ENCODE measurements at places on chromosomes 1 and 21.

- no peak for DNase-seq
Observed at GRCh38 chr1:93801471-93801870, 77.5 kb downstream of the DNTTIP2 start.

DNA sequence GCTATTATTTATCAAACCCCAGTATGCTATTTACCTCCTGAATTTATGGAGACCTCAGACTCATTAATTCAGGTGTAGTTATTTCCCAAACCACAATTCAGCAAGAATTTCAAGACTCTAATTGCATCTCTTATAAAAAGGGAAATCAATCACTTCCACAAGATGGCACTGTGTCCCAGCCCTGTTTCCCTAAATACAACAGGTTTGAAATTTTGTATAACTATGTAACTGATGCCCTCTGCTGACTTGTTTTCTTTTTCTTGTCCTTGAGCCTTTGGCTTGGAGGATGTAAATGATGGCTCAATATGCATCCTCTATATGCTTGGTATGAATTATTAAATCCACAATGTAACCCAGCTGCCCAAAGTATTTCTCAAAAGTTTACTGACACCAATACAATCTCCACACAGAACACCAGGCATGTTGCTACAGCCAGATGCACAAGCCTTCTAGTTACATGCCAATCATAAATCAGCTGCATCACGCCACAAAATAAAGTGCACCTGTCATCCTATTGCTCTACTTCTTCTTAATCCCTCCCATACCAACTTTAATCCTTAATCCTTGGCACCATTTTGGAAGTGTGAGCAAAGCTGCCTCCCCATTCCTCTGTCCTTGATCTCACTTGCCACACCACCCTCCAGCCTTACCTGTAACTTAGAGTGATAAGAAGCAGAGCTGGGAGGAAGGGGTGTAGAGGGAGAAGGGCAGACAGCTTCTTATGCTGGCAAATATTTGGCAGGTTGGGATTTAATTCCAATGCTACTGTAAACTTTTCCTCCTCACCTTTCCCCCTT, 9.0 kb downstream of the C1orf105 start:
- no peak for DNase-seq

- DNase-seq, result no peak
Observed at GRCh38 chr1:11790880-11791715, 14.7 kb downstream of the MTHFR start.

GRCh38 chr1:204888294-204888693, 17.6 kb downstream of the NFASC start:
- DNase-seq, result no peak

DNA sequence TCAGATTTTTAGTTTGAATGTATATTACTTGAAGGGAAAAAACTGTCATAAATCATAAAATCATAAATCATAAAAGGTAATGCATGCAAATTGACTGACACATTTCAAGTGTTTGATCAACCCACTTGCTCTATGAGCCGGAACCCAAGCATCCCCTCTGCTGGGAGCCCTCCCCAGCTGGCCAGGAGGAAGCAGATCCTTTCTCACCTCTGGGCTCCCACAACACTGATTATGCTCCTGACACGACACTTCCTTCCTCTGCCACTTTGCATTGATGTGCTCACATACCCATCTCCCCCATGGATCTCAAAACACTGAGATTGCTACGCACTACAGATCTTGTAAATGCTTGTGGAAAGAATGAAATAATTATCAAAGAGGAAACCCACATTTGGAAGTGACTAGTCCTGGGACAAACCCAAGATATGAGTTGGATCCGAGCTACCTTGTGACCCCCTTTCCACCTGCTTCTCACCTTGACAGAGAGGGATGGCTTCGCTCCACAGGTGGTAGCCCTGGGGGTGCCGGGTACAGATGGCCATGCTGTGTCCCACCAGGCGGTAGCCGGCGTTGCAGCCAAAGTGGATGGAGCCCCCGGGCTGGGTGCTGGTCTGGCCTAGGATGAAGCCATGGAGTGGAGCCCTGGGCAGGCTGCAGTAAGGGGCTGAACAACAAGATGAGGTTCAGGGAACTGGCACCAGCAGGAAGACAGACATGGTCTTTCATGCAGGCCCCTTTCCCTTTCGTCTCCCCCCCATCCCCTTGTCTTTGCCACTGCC, 104.6 kb downstream of the ZSCAN20 start:
- no peak for DNase-seq

DNA sequence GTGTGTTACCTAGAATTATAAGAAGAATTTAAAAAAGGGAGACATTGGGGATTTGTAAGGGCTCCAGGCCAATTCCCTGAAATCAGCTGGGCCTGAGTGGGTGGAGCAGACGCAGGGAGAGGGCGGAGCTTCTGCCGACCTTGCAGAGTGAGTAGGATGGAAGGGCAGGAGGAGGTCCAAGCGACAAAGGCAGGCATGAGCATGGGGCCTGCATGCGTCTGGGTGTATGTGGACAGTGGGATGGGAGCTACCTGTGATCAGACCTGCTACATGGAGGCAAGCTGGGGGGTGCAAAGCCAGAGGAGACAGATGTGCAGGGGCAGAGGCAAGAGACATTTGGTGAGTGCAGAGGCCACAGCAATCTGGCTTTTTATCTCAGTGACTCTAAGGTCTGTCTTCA, 105.3 kb upstream of the OLIG2 start:
- DNase-seq, result no peak
